T1000 (cell line): ENCODE measurements at places on chromosomes 5 and 9.

GRCh38 chr9:2157277-2158110, 142.3 kb downstream of the SMARCA2 start:
- DNase-seq, result no peak

DNA sequence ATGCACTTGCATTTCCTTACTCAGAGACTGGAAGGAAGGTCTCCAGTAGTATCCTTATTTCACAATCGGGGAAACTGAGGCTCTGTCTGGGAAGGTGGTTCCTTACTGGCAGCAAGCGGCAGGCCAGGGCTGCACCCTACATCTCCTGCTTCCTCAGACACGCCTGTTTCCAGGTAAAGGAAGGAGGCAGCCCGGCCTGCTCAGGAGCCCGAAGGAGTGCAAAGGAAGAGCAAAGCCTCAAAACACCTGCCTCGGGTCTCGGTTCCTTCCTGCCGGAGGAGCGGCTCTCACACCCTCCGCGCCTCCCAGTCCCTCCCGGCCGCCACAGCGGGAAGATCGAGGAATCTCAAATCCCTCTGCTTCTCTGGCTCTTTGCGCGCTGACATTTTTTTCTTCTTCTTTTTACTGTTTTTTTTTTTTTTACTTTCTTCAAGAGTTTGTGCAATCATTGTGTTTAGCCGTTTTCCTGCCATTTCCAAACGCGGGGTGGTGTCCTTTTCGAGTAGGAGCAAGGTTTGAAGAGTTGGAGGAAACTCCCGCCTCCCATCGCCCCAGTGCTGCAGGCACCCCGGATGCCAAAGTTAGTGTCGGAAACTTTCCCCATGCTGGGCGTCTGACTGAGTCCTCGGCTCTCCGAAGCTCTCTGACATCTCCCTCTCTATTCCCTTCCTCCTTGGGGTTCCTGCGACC, 1.0 kb downstream of the GGTA1 start:
- DNase-seq, result no peak

- no peak for DNase-seq
These were observed 483.3 kb downstream of the ZSWIM6 start for GRCh38 chr5:61815339-61815738.

- DNase-seq, result no peak
These were observed 800 bp upstream of the KCNN2 start for GRCh38 chr5:114360816-114361723.

- DNase-seq, result no peak
These were observed 69.3 kb upstream of the SAP30L start for GRCh38 chr5:154376481-154376880.

GRCh38 chr5:16453609-16454008, 12.0 kb downstream of the ZNF622 start:
- no peak for DNase-seq

DNA sequence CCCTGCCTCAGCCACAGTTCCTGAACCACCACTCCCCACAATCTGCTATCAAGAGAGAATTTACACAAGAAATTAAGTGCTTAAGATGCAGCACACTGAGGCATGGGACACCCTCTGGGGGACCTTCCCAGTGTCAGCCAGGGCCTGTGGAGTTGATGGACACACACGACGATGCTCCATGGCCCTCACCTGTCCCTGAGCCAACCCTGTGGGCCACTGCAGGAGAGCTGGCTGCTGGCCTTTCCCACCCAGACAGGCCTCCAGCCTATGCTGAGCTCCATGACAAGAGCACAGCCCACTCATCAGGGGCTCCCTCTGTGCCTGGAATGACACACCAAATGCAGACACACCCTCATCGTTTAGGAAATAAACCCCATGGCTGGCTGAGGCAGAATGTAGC, 124.6 kb downstream of the ADAMTS16 start:
- DNase-seq, result no peak

- DNase-seq, result no peak
These were observed 49.6 kb downstream of the EFNA5 start for GRCh38 chr5:107621089-107621488.

- peak; percentile 48 for DNase-seq
These were observed 545 bp downstream of the CDKN2B-AS1 start for GRCh38 chr9:21995006-21995665.

GRCh38 chr9:131394464-131395156, 724 bp downstream of the PRRC2B start:
- DNase-seq, result peak; percentile 17

DNA sequence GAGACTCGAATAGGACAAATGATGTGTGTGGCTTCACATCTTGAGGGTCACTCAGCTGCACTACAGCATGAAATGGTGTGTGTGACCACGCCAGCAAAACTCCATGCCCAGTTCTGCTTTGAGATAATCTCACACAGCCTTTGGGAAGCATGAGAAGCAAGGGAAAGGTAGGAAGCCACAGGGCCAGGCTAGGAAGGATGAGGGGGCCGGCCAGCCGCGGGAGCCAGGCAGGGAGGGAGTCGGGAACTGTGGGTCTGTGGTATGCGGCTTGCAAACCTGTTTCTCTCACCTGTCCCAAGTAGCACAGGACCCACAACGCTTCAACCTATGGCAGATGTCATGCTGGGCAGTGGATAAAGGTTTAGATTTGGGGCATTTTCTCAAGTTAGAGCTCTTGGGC, 142.0 kb downstream of the HSPA4 start:
- no peak for DNase-seq
